ENCODE measurements at places on chromosomes 2 and 18.

GRCh38 chr18:36717422-36718110, 111.2 kb downstream of the TPGS2 start:
- no peak for DNase-seq

DNA sequence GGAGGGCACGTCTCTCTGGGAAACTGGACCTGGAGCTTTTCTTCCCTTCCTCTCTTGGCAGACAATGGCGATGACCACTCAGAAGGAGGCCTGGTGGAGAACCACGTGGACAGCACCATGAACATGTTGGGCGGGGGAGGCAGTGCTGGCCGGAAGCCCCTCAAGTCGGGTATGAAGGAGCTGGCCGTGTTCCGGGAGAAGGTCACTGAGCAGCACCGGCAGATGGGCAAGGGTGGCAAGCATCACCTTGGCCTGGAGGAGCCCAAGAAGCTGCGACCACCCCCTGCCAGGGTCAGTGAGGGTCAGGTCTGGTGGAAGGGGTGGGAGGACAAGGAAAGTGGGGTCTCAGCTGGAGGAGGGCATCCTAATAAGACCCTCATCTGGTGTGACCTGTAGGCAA, 27.3 kb downstream of the IGFBP2 start:
- no peak for DNase-seq

GRCh38 chr2:3633089-3633981, 24.7 kb upstream of the ALLC start:
- no peak for DNase-seq

- no peak for DNase-seq
Measured at GRCh38 chr2:104385743-104386142, 468.2 kb upstream of the POU3F3 start.

- no peak for DNase-seq
Measured at GRCh38 chr2:167253025-167253424, 364.7 kb downstream of the XIRP2 start.

DNA sequence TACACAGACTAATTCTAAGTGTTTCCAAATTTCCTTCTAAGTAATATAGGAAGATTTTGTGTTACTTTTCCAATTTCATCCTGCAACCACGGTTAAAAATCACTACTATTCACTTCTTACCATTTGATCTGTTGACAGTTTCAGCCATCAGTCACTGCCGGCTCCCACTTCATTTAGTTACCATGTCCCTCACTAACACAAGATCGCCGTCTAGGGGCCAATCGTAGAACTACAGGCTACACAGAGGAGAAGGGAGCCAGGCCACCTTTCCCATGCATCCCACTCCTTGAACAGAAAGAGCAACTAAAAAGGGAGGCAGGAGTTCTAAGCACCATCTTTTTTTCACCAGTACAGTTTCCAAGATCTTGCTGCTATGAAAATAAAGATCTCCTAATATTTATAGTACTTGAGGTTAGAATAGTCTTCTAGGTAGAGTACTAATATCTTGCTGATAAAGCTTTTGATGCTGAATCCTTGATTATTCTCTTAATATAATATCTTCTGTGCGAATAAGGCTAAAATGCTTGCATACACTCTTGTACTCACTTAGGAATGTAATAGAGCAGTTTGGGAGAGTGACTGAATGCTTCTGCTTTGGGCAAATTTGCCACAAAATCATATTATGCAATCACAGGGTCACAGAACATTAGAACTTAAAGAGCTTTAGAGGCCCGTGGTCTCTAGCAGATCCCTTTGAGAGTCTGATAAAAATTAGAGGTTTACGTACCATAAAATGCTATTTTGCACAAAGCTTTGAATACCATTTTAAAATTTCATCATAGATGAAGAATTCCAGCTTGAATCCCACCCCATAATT, 39.5 kb upstream of the CYP1B1 start:
- DNase-seq, result peak; percentile 68

DNA sequence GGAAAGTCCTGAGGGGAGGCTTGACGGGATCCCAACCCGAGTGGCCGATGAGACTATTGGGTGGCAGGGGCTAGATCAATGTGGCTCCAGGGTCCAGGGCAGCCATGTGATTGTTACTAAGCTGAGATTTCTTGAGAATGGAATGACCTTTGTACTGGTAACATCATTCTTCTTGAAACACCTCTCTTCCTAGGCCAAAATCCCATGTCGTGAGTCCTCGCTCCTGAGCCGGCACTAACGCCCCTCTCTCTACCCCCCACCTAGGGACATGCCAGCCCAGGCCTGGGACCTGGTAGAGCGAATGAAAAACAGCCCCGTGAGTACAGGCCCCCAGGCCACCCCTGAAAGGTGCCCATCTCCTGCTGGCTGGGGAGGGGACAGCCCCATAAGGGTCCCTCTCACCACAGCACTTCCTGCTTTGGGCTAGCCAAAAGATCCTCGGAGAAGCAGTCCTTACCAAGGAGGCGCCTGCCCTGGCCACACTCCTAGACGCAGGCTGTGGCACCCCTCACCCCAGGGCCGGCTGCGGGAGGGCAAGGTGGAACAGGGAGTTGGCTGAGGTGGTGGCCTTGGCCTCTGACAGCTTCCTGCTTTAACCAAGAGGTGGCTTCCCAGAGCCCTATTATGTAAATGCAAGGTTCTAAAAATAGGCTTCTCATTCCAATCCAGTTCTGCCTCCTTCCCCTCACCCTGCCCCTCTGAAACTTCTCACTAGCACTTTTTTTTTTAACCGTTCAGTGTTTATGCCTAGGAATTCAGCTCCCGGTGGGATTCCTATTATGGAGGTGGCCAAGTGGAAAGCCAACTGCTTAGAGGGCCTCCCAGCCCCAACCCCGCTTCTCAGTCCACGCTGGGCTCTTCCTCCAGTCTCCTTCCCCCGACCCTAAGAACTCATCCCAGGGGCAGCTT, 126.6 kb upstream of the PPP1CB start:
- DNase-seq, result no peak

All from NCI-H345 (cell line).